HFFc6 (cell line): ENCODE measurements at places on chromosomes 1 and 21. TPM values are rescaled to one million over a fixed set of nuclear protein-coding genes. Genes with fewer than 3 reads are reported as not detected.

GRCh38 chr1:26121854-26122773 lies 10.5 kb downstream of the PDIK1L start:
- peak; percentile 73 for DNase-seq

DNA sequence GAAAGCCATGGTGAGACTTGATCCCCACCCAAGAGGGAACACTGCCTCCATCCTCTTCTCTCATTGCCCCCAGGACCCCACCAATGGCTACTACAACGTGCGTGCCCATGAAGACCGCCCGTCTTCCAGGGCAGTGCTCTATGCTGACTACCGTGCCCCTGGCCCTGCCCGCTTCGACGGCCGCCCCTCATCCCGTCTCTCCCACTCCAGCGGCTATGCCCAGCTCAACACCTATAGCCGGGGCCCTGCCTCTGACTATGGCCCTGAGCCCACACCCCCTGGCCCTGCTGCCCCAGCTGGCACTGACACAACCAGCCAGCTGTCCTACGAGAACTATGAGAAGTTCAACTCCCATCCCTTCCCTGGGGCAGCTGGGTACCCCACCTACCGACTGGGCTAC lies 86.1 kb upstream of the CD1D start:
- no peak for DNase-seq

DNA sequence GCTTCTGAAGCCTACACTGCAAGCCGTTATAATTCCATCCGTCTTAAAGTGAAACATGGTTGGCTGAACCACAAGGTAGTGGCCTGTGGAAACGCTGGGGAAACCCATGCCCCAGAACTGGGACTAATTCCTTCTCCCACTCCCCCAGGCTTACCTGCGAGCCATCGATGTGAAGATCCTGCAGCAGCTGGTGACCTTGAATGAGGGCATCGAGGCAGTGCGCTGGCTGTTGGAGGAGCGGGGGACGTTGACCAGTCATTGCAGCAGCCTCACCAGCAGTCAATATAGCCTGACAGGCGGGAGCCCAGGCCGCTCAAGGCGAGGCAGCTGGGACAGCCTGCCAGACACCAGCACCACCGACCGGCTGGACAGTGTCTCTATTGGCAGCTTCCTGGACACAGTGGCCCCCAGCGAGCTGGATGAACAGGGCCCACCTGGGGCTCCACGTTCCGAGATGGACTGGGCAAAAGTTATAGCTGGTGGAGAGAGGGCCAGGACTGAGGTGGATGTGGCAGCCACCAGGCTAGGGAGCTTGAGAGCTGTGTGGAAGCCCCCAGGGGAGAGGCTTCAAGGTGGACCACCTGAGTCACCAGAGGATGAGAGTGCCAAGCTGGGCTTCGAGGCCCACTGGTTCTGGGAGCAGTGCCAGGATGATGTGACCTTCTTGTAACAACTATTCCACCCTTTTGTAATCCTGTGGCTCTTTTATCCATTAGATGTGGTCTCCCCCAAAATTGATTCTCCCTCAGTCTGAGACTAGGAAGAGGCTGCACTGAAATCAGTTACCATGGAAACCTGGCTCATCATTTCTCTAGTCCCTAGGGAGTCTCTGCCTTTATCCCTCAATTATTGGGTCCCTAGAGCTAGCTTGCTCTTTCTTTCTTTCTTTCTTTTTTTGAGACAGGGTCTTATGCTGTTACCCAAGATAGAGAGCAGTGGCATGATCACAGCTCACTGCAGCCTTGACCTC lies 16.7 kb downstream of the LURAP1 start:
- no peak for DNase-seq

GRCh38 chr1:54567961-54568360 lies 19.9 kb downstream of the ACOT11 start:
- DNase-seq: no peak

GRCh38 chr1:210489491-210489890 lies 160.8 kb downstream of the HHAT start:
- DNase-seq: no peak

DNA sequence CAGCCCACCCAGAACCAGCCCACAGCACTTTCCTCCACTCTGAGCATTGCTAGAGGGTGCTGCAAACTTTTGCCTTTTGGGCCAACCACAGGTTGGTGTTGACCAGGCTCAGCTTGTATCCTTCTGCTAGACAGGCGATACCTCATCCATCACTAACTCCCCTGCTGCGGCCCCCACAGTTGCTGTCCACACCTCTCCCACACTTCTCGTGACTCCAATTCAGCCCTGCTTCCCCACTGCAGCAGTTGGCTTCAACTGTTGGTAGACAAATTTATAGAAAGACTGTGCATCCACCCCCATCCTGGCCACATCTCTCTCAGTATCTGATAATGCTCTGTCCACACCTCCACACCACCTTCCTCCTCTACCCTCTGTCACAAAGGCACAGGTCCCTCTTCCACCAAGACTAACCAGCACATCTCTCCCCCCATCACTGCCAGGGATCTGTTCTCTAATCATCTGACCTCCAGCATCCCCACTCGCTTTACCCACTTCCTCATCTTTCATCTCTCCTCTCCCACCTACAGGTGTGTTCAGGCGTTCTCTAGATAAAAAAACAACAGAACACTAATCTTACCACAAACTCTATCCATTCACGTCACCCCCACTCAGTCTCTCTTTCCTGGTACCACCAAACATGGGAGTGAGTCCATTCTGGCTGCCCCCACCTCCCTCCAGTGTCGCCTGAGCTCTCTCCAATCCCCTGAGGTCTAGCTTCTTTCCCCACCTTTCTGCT lies 15.8 kb upstream of the SLC25A44 start:
- DNase-seq: no peak

DNA sequence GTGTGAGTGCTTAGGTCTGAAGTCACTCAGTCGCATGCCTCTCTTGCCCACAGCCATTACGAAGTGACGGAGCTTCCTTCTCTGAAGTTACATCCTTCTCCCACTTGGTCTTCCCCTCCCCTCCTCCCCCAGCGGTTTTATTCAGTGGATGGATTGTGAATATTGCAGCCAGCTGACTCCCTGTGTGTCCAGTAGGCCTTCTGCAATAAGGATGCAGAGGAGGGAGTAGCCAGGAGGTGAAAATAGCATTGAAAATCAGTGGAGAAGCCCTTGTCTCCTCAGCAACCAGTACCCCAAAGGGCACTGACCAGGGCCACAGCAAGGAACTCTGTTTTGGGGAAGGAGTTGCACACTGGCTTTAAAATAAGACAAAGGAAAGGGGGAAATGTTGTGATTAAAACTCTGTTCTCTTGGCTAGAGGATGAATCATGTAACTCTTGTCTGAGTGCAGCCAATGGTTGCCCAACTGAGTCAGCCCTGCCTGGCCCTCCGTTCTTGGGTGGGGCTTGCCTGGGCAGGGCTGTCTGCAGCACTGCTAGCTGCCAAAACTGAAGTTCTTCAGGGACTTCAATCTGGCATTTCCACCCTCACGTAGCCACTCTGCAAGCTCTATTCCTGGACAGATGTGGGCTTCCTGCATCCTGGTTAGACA lies 4.3 kb downstream of the S100A10 start:
- peak; percentile 85 for DNase-seq

GRCh38 chr1:150012611-150013010 lies 2.1 kb upstream of the OTUD7B start:
- no peak for DNase-seq

- no peak for DNase-seq
Observed at GRCh38 chr21:38286739-38287471, 30.1 kb downstream of the KCNJ15 start.

DNA sequence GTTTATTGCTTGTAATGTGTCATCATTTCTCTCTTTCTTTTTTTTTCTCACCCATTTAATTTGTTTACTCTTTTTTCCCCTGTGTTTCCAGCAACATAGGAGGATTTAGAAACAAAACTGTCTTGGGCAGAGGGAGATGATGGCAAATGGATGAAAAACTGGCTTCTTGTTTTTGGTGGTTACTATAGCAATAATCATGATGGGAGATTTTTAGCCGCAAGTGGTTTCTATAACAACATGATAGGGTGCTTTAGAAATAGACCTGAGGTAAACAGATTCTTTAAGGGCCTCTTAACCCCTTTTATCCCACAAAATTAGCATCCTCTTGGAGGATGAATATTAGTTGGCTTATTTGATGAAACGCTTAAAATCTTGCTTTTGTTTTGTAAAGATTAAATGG lies 51.6 kb downstream of the CRB1 start:
- DNase-seq: no peak

- peak; percentile 52 for DNase-seq
Observed at GRCh38 chr1:200670242-200671118, 773 bp upstream of the DDX59 start.

DNA sequence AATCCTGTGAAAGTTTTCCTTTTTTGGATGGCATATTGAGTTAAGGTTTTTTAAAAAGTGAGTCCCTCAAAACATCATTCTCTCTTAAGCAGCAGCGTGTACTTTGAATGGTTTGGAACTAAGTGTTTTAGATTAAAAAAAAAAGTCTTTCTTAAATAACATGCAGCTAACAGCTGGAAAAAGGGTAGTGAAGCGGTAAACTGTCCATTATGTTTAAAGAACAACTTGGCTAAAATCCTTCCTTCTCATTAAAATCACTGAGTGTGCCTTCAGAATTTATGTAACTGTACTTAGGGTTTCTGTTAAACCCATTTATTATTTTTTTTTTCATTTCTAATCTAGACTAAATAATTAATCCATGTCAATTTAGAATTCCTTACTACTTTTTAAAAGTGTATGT lies 254.2 kb upstream of the ADAMTS5 start:
- no peak for DNase-seq

DNA sequence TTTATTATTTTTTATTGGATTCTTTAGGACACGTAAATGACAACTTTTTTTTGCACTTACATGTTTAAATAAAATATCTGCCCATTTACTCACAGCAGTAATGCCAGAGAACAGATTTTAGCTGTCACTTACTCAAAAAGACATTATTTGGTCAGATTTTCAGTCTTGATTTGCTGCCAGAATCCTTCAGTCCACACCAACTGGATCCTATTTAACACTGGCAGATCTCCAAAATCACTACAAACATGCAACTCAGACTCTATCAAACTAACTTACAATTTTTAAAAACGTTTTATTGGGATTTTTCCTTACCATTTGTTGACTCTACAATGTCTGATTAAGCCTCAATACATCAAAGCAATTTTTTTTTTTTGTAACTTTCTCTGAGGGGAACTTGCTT lies 11.1 kb downstream of the ATP6V1G3 start:
- peak; percentile 83 for DNase-seq

DNA sequence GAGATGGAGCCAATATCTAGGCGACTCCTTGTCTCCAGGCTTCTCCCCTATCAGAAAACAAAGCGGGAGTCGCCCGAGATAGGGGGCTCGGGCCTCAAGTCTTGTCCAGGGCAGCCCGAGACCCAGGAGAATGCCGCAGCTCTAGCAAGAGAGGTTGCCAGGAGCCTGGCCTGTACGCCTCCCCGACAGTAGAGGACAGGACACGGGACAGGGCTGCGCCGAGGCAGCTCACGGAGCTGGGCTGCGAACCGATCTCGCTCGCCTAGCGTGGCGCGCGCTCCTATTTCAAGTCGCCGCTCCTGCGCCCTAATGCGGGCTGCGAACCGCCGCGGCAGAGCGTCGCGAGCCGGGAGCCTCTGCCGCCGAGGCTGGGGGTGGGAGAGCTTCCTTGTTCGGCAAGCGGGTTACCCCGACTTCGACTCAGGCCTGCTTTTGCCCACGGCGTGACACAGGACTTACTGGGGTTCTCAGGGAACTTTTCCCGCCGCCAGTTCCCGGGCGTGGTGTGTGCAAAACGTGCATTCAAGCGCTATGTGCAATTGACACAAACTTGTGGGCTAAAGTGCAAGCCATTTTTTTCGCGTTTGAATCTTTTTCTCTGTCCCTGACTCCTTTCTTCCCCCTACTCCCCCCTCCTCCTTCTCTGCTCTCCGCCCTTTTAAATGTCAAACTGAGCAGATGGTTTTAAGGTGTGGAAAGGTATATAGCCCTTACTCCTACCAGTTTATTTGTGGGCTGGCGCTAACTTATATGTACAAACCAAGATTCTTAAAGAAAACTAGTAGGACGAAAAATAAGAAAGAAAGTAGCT lies 2.4 kb upstream of the PROX1 start:
- DNase-seq: no peak

DNA sequence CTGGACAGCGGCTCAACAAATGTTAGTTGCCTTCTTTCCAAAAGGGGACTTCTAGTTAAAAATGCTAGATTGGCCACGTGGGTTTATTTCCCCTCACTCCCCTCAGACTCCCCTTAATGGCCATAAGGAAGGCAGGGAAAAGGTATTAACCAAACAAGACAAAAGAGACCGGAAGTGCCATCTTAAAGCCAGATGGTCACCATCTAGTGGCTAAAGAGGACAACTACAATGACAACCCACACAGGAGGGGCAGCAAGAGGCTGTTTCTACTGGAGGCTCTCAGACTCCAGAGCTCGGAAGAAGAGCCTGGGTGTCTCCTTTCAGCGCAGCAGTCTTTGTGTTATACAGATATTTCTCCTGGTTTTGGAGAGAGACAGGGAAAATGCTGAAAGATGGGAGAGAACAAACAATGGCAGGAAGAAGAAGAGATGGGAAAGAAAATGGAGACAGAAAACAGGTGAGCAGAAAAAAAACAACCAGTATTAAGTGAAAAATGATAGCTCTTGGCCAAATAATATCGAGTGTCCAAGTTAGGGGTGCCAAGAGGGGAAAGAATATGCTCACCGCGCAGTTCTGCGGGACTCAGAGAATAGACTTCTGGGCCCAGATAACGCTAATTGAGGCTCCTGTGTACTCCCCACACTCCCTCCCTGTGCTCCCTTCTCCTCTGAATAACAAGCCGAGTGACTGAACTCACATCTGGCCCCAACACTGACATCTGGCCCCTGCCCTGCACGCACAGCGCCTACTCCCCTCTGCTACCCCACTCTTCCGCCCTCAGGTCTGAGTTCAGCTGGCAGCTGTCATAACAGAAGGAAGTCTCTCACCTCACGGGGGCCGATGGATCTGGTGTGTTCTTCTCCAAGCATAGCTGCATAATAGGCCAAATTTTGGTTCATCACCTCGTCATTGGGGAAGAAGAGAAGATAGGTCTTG lies 9.6 kb downstream of the P3H1 start:
- DNase-seq: peak; percentile 61

GRCh38 chr1:37362594-37363385 lies 111.6 kb upstream of the ZC3H12A start:
- no peak for DNase-seq

GRCh38 chr1:910881-911721 lies 12.6 kb upstream of the SAMD11 start:
- peak; percentile 30 for DNase-seq

- no peak for DNase-seq
Observed at GRCh38 chr1:199794105-199794863, 233.2 kb upstream of the NR5A2 start.

GRCh38 chr1:52365746-52366516 lies at the start of gene CC2D1B:
TSS of gene CC2D1B (minus strand) at chr1:52366205. CDS start at chr1:52364620, 1,585 bp downstream.
- peak; percentile 97 for DNase-seq

Gene SHC1
- 459 to 575 TPM (median 495 TPM) in 3 replicates for total RNA-seq

Gene LDLRAP1
- 12.7 to 14.5 TPM (median 13.3 TPM) in 3 replicates for total RNA-seq

Gene PARP1
- 72.0 to 94.0 TPM (median 90.8 TPM) in 3 replicates for total RNA-seq

Gene CFAP126
- total RNA-seq: not detected in 3 replicates

Gene EXO1
- total RNA-seq: 7.2 to 15.1 TPM (median 13.6 TPM) in 3 replicates

Gene CDC42BPA
- total RNA-seq: 35.1 to 38.2 TPM (median 38.2 TPM) in 3 replicates

Gene OPRD1
- not detected in 3 replicates for total RNA-seq

Gene NBPF11
- 3.9 to 4.1 TPM (median 3.9 TPM) in 3 replicates for total RNA-seq

Gene DCST1
- not detected in 3 replicates for total RNA-seq

Gene MYBPH
- not detected in 3 replicates for total RNA-seq

Gene TNFSF4
- 0.73 to 1.6 TPM (median 1.3 TPM) in 3 replicates for total RNA-seq
